ENCODE measurements at places on chromosomes 13 and 19.
A peak's percentile ranks its signal among the peaks of the same experiment; 100 is the strongest.

GRCh38 chr13:114049026-114049425 is 75.2 kb upstream of the C13orf46 start:
- DNase-seq, result no peak

- DNase-seq, result peak; percentile 84
These were observed 5.3 kb upstream of the CSNK1G2 start for GRCh38 chr19:1935484-1936208.

- no peak for DNase-seq
These were observed 137.5 kb downstream of the DCLK1 start for GRCh38 chr13:35993686-35994085.

DNA sequence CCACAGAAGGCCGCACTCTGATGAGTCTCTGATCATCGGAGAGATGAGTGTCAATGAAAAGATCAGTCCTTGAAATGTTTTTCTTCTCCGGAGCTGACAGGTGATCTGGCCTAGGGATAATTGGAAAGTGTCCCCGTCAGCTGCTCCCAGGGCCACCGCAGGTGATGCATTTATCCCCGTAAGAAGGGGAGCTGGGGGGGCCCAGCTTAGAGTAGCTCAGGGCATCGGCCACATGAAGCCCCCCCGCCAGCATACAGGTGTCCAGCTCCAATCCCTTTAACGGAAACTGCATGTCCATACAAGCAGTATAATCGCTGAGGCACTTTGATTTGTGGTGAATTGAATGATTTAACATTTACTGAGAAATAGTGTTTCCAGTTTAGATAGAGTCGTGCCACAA is 27.7 kb downstream of the ATP4B start:
- no peak for DNase-seq

DNA sequence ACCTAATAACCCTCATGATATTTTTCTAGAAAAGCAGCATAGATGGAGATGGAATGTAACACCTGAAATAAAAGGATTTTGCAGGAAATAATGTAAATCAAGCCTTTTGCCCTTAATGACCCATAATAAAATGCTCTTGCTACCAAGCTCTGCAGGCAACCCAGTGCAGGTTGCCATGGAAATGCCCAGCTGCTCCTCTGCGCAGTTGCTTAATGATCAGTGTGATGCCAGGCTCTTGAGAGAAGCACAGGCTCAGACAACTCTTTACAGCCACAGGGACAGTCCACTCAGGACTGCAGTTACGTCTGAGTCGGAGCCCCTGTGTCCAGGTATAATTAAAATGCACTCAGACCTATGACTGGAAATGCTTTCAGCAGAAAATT is 165.5 kb downstream of the LACC1 start:
- DNase-seq, result no peak

DNA sequence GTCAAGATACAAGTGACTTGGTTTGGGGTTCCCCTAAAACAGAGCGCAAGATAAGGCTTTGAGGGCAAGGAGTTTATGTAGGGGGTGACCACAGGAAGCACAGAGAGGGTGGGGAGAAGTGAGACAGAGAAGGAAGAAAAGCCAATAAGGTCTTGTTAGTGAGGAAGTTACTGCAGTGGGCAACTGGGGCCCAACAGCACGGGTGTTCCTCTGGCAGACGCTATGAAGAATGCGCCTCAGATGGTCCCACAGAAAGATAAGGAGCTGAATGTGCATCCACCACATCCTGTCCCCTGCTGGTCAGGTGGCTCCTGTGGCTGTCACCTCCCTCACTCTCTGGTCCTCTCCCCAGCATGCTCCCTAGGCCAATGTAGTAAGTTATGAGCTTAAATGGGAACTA is 333.5 kb downstream of the TSHZ3 start:
- no peak for DNase-seq

DNA sequence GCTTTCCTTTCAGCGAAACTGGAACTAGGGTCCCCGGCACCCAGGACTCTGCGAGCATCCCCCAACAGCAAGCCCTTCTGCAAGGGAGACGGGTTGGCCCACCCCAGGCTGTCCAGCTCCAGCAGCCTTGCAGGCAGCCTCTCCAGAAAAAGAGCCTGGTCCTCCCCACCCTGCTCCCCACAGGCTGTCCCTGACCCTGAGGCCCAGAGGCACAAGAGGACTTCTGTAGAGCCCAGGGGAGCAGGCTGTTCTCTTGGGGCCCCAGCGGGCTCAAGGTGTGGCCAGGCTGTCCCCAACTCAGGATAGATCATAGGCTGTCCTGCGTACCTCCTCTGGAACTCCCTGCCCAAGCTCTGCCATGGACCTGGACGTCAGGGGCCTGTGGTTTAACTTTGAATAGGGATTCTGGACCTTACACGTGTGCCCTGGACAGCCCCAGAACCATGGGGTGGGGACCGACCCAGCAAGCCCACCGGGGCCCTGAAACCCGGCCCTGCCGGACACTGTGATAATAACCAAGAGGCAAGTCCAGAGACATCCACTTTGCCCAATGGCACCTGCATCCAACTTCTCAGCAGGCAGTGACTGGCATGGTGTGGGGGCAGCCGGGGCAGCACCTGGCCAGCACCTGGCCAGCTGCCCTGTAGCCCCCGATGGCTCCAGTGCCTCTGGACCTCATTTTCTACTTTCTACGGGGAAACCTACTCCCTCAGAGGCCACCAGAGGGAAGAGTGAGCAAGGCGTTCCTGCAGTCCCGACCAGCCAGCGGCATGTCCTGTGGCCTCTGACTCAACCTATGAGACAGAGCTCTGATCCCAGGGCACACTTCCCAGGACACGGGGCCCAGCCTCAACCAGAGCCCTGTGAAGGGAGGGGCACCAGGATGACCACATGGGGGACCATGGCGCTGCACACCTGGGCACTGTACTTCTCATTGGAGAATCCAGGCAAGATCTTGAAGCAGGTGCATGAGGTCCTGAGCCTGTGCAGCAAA is 50.9 kb upstream of the TPM4 start:
- DNase-seq, result peak; percentile 61

Data from fibroblast of pulmonary artery (primary cell).